ENCODE measurements at places on chromosomes 2 and 18.

DNA sequence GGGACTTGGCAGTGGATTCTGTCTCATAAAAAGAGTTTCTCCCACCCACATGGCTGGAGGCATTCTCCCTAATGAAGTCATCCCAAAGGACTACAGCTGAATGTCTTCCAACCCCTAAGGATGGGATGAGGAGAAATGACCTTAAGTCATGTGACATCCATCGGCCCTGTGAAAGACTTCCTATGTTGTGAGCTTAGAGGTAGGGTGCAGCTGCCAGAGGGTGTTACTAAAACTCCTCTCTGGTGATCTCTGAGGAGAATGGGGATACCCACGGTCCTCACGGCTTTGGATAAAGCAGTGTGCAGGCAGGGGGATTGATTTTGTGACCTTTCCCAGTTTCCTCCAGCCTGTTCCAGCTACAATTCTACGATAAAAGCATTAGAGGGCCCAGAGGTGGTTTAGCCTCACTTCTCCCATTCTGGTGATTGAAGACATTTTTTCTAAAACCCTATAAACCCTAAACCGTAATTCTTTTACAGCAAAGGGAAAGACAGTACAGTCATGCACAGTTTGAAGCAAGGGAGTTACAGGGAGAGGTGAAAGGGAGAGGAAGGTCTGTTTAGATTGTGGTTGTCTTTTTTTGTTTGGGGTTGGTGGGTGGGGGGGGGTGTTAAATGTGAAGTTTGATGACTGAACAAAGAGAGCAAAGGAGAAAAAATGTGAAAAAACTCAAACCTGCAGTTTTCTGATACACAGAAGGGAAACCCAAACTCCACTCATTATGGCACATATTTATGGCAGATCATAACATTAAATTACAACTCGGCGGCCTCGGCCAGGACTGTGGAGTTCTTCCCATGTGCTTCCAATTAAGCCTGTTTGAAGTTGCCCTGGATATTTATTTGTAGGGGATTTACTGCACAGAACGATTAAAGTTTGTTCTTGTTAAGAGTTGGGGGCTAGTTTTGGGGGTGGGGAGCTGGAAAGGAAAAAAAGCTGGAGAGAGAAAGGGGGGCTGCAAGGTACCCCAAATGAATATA is 26.6 kb upstream of the SLC14A2 start:
- peak; percentile 68 for DNase-seq

- DNase-seq, result no peak
These were observed 30.1 kb upstream of the LIPG start for GRCh38 chr18:49531678-49532153.

DNA sequence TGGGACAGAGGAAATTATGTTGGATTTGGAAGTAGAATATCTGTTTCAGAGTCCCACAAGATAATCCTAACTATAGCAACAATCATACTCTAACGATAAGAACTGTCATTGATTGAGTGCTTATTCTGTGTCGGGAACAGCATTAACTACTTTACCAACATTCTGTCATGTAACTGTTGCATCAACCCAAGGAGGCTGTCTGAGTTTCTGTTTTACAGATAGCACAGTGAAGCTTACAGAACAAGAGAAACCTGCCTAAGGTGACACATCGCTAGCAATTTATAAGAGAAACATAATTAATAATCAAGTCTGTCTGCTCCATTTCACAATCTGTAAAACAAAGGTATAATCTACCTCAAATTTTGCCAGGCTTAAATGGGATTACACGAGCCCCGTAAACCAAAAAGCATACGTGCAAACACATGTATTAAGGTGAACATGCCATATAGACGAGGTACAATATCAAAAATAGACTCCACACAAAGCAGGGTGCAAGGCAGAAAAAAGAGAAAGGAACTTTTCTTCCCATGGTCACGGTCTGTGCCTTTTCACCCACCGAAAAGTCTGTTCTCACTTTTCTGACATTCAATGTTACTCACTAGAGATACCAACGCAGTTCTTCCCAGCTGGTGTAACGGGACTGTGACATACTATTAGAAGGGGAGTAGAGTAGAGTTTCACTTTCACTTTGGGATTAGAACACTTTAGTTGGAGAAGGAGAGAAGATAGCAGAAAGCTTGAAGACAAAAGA is 37.2 kb upstream of the SLC8A1 start:
- no peak for DNase-seq

- DNase-seq, result no peak
These were observed 22.3 kb downstream of the LRATD1 start for GRCh38 chr2:14654835-14655282.

GRCh38 chr2:121798617-121799016 is 43.2 kb downstream of the TSN start:
- DNase-seq, result no peak

DNA sequence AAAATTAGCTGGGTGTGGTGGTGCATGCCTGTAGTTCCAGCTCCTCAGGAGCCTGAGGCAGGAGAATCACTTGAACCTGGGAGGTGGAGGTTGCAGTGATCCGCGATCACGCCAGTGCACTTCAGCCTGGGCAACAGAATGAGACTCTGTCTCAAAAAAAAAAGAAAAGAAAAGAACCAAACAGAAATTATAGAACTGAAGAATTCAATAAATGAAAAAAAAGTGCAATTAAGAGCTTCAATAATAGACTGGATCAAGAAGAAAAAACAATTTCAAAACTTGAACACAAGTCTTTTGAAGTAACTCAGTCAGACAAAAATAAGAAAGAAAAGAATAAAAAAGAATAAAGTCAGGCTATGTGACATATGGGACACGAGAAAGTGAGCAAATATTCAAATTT is 175.8 kb upstream of the ZSWIM2 start:
- DNase-seq, result no peak

DNA sequence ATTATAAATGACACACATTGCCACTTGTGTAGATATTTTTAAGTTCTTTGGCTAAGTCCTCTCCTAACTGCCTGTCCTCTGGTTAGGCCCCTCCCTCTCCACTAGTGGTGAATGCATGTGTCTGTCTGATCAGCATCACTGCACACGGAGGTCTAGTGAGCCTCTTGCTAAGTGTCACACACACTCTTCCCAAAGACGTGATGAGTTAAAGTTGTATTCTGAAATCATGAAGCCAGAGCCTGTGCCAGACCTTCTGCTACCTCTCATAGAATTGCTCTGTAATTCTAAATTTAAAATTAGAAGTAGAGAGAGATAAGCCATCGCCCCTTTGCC is 41.3 kb downstream of the RALB start:
- DNase-seq, result no peak

GRCh38 chr2:106120432-106120831 is 73.7 kb downstream of the UXS1 start:
- no peak for DNase-seq

GRCh38 chr2:188243381-188243780 is 48.3 kb upstream of the GULP1 start:
- DNase-seq, result no peak

DNA sequence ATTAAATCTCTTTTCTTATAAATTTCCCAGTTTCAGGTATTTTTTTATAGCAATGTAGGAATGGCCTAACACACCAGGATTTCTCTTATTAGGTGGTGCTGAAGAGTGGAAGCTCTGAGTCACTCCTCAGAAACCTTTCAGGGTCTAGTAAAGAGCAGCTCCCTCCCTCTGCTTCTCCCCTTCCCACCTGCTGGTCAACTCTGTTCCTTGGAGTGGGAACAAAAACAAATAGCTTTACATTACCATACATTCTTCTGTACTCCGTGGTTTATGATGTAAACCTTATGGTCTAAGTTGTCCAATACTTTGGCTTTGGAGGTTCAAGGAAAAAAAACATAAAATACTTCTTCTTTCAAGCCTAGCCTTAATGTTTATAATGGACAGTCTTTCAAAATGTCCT is 2.7 kb upstream of the IL1R1 start:
- peak; percentile 31 for DNase-seq

- DNase-seq, result no peak
These were observed 330.1 kb downstream of the SUCLG1 start for GRCh38 chr2:84129018-84129417.

- no peak for DNase-seq
These were observed 17.1 kb downstream of the CCDC68 start for GRCh38 chr18:54942144-54942543.

DNA sequence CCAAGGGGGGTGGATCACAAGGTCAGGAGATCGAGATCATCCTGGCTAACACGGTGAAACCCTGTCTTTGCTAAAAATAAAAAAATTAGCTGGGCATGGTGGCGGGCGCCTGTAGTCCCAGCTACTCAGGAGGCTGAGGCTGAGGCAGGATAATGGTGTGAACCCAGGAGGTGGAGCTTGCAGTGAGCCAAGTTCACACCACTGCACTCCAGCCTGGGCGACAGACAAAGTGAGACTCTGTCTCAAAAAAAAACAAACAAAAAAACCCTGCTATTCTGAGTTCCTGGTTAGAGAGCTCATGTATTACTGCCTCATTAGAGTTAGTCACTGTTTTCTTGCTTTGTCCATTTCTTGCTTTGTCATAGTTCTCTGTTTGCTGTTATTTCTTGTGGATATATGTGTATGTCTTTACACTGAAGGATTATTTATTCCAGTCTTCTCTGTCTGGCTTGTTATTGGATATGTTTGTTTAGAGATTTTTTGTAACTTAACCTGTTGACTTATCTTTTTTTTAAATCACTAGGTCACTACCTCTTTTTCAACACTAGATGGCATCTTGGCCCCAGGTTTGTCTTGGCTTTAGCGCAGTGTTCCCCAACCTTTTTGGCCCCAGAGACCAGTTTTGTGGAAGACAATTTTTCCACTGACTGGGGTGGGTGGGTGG is 17.0 kb downstream of the TTLL4 start:
- DNase-seq, result no peak

DNA sequence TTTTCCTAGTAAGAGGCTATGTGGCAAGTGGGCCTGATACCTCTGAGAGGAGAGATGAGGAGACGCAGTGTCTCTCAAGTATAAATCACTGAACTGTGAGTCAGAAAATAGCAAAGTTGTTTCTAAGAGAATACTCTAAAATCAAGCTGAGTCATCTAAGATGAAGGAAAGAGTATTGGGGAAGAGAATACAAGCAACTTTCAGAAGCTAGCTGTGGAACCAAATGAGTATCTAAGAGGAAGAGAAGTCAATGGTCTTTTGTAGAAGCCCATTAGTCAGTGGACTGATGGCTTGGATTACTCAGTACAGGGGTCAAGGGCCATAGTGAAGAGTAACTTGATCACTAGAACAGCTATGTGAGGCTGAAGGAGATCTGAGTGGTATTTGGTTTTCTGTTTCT is 2.7 kb upstream of the DCC start:
- DNase-seq, result no peak

- no peak for DNase-seq
These were observed 4.8 kb downstream of the TNFRSF11A start for GRCh38 chr18:62329691-62330454.

GRCh38 chr2:8306530-8307351 is 375.1 kb upstream of the ID2 start:
- peak; percentile 27 for DNase-seq

GRCh38 chr2:217729421-217730053 is 273.3 kb downstream of the TNS1 start:
- DNase-seq, result no peak

GRCh38 chr2:17851731-17852585 is 26.5 kb upstream of the KCNS3 start:
- DNase-seq, result peak; percentile 63

DNA sequence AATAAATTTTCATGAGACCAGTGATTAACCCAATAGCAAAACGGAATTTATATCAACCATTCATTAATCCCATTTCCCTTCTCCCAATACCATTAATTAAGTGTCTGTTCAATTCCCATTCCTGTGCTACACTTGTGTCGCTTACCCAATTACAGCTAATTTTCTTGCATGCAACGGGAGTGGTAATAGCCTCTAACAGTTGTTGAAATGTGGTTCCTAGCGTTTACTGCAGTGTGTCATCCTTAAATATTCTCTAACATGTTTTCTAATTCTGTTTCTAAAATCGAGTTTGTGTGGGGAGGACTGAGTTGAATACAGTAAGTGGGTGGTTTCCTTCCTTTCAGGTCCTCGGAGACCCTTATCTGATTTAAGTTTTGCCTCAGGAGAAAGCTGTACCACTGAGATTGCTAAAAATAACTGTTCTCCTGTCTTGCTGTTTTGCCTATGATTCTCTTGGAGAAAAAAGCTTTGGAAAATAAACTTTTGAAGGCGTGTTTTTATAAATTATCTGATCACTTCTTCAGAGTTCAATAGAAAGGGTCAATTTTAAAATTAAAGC is 59.3 kb upstream of the LRRTM1 start:
- DNase-seq, result no peak

- no peak for DNase-seq
These were observed 57.3 kb upstream of the LRPPRC start for GRCh38 chr2:44053052-44053451.

DNA sequence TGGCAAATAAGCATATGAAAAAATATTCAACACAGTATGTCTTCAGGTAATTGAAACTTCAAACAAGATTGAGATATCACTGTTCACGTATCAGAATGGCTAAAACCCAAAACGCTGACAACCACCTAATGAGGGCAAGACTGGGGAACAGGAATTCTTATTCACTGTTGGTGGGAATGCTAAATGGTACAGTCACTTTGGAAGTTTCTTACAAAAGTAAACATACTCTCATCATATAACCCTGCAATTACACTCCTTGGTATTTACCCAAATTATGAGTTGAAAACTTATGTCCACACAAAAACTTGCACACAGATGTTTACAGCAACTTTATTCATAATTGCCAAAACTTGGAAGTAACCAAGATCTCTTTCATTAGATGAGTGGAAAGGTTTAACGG is 30.1 kb downstream of the BUB1 start:
- DNase-seq, result no peak

GRCh38 chr2:228367356-228367755 is 185.9 kb upstream of the SPHKAP start:
- no peak for DNase-seq

DNA sequence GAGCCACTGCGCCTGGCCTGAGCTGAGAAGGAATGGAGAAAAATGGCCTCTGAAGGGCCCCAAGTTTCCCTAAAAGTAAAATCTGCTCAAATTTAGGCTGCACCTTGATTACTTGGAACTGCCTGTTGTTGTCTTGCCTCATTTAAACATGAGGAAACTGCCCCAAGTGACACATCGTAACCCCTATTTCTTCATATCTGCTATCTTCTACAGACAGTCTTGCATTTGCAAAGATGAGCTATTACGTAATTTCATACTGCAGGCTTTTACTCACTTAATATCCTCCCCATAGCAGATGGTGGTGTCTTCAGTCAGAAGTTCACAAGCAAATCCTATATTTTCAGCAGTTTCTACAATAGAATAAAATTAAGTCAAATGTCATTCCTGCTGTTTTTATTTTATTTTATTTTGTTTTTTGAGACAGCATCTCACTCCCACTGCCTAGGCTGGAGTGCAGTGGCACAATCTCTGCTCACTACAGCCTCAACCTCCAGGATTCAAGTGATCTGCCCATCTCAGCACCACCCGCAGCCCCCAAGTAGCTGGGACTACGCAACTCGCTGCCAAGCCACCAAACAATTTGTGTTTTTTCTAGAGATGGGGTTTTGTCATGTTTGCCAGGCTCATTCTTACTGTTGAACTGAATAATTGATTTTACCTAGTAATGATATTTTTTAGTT is 45.3 kb upstream of the NARS1 start:
- no peak for DNase-seq

DNA sequence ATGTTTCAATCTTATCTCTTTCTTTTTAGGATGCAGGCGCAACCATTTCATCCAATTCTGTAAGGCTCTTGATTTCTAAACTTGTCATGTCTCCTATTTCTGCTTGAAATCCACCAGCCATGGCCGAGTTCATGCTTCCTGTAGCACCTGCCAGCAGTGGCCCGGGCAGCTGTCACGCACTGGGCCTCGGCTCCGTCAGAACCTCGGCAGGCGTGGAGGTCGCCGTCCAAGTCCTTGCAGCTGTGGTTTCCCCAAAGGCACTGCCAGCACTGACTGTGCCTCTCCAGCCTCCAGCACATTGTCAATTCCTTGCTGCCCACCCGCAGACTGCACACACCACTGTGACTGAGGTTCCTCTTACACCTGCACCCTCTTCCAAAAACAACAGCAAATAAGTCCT is 188.7 kb upstream of the SALL3 start:
- no peak for DNase-seq

All from astrocyte of the cerebellum (primary cell).